Naive thymus-derived CD8-positive, alpha-beta T cell (primary cell): ENCODE measurements at places on chromosomes 12 and 14. TPM values are rescaled to one million over a fixed set of nuclear protein-coding genes. Genes with fewer than 3 reads are reported as not detected.
A peak's percentile ranks its signal among the peaks of the same experiment; 100 is the strongest.

Gene GARIN6
- not detected for polyA plus RNA-seq

Gene AQP2
- not detected for polyA plus RNA-seq

Gene RHOJ
- not detected for polyA plus RNA-seq

Gene PTGDR
- polyA plus RNA-seq, result 11.6 TPM

Gene RTN1
- 0.10 TPM for polyA plus RNA-seq

Gene ABHD12B
- polyA plus RNA-seq, result not detected

Gene MORN3
- 1.1 TPM for polyA plus RNA-seq

Gene IFNG-AS1
- 3.0 TPM for polyA plus RNA-seq

Gene OR6C2
- not detected for polyA plus RNA-seq

DNA sequence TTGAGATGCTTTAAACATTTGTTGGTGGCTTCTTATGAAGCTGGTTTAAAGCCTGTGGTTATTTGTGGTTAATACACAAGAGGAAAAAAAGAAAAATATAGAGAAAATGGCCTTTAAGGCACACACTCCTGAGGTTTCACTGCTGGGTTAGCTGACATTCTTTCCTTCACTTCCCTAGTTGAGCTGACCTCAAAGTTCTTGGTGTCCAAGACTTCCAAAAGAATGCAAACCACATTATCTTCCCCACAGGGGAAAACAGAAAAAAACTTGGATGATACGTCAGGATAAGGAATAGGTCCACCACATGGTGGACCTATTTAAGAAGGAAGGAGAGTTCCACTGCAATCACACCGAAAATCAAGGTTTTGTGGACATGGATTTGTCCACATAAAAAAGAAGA is 94.3 kb downstream of the SLC25A21 start:
- DNase-seq, result no peak

DNA sequence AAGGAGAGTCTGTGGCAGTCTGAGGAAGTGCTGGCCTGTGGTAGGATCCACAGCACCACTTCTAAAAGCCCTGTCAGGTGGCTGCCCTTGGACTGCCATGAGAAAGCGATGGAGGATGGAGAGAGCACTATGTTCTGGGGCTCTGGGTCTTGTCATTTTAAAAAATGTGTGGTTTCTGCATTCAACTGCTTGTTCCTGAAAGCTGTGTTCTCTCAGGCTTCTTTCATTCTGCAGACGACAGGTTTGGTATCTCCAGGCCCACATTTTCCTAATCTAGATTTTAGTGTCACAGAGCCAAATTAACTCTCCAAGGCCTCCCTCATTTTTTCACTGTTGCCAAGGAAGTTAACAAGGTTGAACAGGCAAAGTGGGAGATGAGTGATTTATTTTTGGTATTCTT is 10.5 kb downstream of the OVCH1 start:
- DNase-seq, result no peak

DNA sequence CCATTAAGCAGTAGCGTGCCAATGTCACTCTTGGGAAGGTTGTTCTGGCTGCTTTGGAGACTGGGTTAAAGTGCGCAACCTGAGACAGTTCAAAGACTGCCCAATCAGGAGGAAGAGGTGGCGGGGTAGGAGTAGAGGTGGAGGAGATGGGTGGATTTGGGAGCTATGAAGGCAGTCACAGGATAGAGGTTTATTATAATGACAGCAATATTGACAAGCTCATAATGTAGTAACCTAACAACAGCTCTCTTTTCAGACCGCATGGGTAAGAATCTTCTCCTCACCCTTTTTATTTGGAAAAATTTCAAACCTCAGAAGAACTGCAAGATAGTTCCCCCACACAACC is 5.3 kb upstream of the PSMD9 start:
- DNase-seq, result no peak

- no peak for DNase-seq
Observed at GRCh38 chr12:24378548-24379407, 429.3 kb upstream of the SOX5 start.

GRCh38 chr14:29861996-29862395 is 65.7 kb downstream of the PRKD1 start:
- DNase-seq, result no peak

DNA sequence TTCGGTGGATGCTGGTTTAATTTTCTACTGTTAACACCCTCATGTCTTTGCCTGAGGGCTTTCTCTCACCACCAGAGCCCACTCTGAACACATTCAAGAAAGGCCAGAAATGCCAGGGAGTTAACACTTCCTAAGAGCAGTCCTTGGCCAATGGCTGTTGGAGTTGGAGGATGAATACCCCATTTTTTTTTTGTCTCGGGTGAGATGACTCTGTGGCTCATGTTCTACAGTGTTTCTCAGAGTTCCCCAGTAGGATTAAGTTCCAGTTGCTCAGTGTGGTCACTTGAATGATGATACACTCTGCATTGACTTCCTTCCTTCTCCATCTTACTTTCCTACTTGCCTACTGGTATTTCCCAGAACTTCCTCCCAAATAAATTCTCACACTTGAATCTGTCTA is 65.8 kb downstream of the FOS start:
- no peak for DNase-seq

DNA sequence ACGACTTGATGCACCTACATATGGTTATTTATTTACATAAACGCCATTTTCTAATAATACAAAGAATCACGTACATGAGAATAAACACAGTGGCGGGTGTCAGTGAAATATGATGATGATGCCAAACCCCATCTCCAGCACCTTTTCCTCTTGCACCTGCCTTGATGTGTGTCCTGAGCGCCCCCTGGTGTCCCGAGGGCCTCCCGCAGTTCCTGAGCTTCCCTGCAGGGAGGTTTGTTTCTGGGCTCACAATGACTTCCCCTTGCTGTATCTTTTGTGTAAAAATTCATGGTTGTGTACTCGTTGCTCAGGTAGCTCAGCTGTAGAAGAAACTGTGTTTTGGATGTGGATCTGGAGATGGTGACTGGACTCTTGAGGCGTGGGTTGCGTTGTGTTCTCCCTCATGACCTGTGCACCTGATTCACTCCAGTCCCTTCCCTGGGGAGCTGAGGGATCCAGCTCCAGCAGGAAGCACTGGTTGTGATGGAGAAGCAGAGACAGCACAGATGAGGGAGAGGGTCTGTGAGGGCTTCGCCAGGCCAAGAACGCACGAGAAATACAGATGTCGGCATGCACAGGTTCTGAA is 1037.8 kb downstream of the TMEM121 start:
- DNase-seq, result peak; percentile 65

GRCh38 chr12:65082406-65082805 is 38.7 kb downstream of the WIF1 start:
- no peak for DNase-seq

- DNase-seq, result no peak
Observed at GRCh38 chr12:87127272-87127671, 871.1 kb upstream of the MGAT4C start.

DNA sequence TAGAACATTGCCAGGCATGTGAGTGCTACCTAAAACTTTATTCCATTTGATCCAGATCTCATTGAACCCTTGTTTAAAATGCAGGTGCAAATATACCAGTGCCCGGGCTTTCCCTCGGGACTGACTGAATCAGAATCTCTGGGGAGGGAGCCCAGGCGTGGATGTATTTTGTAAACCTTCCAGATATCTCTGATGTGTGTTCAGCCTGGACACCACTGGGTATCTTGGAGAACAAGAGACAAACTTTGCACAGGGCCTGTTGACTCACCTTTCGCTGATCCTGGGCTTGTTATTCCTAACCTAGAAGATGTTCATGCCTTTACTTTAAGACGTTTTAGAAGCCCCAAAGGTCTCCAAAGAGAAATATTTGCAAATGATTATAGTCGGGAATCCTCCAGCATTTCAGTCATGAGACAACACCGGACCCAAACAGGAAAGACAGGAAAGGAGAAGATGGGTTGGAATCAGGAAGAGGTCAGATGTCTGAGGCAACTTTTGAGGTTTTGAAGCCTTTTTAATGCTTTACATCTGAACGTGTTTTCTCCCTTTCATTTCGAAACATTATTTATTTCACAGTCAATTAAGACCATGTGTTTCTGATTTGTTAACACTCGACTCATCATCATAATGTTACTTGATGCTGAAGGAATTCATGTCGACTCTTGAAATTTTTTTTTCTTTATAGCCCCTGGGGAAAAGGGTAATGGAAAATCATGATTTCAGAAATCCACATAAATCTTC is 118.6 kb downstream of the PLXNC1 start:
- no peak for DNase-seq

GRCh38 chr14:32662211-32662610 is 276.5 kb upstream of the NPAS3 start:
- DNase-seq, result no peak

DNA sequence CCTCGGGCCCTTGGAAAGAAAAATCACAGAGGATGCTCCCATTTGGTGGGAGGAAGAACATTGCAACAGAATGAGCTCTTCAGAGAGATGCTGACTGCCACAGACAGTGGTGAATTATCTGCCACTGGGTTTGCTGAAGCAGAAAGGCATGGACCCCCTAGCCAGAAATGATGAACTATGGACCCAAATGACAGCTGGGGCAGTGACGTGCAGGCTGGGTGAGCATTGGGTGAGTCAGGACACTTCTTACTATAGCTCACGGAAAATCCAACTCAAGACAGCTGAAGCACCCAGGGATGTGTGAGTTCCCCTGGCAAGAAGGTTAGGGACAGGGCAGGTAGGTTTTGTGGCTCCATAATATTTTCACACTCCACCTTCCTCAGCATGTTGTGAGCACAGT is 993.2 kb downstream of the BCL11B start:
- no peak for DNase-seq

- no peak for DNase-seq
Observed at GRCh38 chr12:8629486-8630033, 16.9 kb upstream of the AICDA start.

DNA sequence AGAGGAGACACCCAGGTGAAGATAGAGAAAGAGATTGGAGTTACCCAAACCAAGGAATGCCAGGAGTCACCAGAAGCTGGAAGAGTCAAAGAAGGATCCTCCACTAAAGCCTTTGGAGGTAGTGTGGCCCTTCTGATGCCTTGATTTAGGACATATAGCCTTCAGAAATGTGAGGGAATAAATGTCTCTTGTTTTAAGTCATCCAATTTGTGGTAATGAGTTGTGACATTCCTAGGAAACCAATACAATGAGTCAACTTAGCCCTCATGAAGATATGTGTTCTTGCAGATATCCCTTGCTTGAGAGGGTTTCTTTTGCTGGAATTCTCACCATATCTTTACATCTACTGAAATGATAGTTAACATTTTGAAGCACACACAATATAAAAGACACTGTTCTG is 58.8 kb downstream of the CCER1 start:
- no peak for DNase-seq

GRCh38 chr12:56644654-56645053 is 1.1 kb downstream of the ATP5F1B start:
- no peak for DNase-seq

DNA sequence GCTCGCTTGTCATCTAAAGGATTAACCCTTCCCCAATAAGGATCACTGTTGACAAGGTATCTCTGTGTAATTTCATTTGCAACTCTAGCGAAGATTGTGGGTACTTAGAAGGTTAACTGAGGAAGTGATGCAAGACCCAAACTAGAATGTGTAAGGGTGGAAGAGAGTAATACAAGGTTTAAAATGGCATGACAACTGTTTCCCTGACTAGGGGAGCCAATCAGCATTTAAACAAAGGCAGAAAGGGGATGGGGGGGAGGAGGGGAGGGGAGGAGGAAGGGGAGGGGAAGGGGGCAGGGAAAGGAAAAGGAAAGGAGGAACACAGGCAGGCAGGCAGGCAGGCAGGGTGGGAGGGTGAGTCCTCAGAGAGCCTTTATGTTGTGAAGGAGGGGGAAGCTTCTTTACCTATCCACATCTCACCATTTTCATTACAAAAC is 31.1 kb downstream of the NRDE2 start:
- no peak for DNase-seq

GRCh38 chr12:121352682-121353018 is 439 bp upstream of the ANAPC5 start:
- DNase-seq, result no peak

GRCh38 chr14:92847278-92847677 is 53.2 kb downstream of the GOLGA5 start:
- no peak for DNase-seq

DNA sequence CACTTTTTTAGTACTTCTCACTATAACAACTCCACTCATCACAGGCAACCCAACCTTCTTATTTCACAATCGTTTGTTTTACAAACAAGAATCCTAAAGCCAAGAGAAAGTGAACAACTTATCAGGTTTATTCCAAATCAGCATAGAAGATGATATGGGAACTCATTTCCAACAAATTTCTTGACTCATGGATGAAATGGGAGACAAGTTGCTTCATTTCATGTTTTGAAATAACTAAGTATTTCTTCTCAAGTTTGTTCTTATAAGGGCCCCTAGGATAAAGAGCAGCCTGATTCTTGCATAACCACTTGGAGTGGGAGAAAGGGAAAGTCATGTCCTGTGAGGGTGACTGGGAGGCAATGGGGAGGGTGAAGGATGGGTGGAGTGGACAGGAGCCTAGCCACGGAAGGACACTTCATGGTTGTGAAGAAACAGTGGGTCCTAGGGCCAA is 168.3 kb downstream of the DUSP6 start:
- DNase-seq, result no peak

GRCh38 chr12:93156086-93156716 is 221.5 kb upstream of the NUDT4 start:
- no peak for DNase-seq

DNA sequence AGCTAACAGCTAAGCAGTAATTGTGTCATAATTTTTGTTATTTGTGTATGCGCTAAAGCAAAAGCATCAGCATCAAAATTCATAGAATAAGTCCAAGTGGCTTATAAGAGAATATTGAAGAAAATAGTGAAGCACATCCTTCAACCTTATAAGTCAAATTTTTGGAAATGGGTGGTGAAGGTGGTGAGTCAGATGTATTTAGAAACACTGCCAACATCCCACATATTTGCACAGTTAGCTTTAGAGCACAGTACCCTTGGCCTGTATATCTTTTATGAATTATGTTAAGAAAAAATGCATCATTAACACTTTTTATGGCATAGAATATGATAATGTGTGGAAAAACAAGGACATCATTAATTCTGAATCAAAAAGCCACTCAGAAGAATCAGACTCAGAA is 8.0 kb downstream of the SYT10 start:
- no peak for DNase-seq

DNA sequence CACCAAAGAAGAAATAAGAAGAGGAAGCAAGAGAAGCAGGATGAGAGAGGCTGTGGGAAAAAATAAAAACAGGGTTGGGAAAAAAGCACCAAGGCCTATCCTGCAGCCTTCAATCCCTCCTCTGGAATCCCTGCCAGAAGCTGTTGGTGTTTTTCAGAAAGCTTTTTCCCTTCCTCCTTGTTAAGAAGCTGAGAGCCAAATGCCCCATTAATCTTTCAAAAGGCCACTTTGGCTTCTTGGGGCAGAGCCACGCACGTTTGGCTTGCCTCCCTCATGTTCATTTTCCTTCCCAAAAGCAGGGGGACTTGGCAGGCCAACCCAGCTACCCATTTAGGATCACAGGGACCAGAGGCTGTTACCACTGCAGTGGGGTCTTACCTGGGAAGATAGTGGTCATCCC is 365.3 kb downstream of the NUAK1 start:
- DNase-seq, result no peak

- no peak for DNase-seq
Observed at GRCh38 chr12:100959481-100959880, 164.9 kb downstream of the ANO4 start.

- no peak for DNase-seq
Observed at GRCh38 chr12:59070322-59070933, 150.1 kb upstream of the LRIG3 start.
